ENCODE measurements at places on chromosomes 13 and 19.

- DNase-seq: peak; percentile 6
Measured at GRCh38 chr13:37954191-37954590, 84.6 kb upstream of the TRPC4 start.

- no peak for DNase-seq
Measured at GRCh38 chr13:93953841-93954240, 525.6 kb downstream of the DCT start.

DNA sequence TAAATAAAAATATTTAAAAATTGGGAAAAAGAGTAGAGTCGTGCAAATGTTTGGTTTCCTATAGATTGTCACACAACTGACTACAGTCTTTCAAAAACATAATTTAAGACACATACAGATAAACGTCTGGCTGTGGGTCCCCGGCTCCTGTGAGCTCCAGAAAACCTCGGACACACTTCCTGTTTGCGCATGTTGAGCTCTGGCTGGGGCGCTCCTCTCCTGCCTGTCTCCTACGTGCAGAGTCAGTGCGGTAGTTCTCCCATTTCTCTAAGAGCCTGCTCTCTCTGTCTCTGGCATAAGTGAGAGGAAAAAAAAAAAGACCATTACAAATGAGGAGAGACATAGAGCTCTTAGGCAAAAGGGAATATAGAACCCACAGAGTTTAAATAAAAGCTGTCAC, 128.2 kb upstream of the OBI1 start:
- DNase-seq: no peak

DNA sequence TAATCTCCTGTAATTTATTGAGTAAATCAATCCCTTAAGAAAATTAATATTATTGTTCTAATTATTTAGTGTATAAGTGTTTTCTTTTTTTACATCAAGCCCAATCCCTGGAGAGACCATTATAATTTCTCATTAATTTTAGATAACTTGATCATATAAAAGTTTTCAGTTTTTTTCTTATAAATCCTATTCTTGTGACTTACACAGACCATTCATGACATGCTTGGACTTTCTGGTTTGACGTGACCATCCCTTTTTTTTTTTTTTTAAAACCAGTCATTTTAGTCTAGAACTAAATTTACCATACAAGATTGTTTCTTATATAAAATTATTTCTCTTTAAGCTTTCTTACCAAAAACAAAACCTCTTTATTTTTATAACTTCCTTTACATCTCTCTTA, 5.4 kb upstream of the MTRF1 start:
- DNase-seq: no peak

GRCh38 chr19:35088131-35088913, 27.3 kb upstream of the FXYD3 start:
- DNase-seq: peak; percentile 12

DNA sequence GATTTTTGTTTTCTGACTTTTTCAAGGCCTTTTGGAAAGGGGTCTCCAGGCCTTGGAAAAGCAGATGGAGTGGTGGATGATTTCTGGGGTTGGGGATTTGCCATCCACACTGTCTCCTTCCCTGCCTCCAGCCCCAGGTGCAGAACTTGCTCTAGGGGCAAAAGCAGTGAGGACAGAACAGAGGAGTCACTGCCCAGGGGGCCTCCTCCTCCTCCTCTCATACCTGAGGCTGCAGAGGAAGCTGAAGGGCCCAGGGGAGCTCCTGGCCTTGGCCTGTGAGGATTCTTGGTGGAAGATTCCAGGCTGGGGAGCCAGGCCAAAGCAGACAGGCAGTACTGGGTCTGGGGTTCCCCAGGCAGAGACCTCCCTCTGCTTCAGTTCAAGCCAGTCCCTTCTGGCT, 52.3 kb upstream of the URI1 start:
- DNase-seq: no peak

- DNase-seq: no peak
Measured at GRCh38 chr13:47705185-47705584, 295.9 kb downstream of the SUCLA2 start.

- peak; percentile 92 for DNase-seq
Measured at GRCh38 chr13:73399347-73400216, 340.8 kb downstream of the KLF5 start.

GRCh38 chr19:41439441-41440222, at the start of gene DMAC2:
Gene DMAC2 (minus strand): TSS chr19:41439912. CDS start chr19:41439899, 13 bp downstream.
- DNase-seq: peak; percentile 97

DNA sequence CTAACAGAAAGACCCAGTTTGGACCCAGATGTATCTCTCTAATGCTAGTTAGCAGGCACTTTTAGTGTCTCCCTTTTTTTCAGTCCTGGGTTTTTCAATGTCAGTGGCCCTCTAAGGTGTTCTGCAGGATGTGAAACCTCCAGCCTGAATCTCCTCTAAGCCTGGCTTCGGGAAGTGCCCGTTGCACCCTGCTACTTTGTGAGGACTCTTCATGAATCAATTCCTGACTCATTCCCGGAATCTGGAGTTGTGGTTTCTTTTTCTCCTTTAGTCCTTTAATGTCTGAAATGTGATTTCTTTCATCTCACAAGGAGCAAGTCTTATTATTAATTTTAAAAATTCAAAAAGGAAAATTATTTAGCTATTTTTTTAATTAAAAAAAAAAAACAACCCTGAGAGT, 116.0 kb downstream of the ZNF536 start:
- no peak for DNase-seq

DNA sequence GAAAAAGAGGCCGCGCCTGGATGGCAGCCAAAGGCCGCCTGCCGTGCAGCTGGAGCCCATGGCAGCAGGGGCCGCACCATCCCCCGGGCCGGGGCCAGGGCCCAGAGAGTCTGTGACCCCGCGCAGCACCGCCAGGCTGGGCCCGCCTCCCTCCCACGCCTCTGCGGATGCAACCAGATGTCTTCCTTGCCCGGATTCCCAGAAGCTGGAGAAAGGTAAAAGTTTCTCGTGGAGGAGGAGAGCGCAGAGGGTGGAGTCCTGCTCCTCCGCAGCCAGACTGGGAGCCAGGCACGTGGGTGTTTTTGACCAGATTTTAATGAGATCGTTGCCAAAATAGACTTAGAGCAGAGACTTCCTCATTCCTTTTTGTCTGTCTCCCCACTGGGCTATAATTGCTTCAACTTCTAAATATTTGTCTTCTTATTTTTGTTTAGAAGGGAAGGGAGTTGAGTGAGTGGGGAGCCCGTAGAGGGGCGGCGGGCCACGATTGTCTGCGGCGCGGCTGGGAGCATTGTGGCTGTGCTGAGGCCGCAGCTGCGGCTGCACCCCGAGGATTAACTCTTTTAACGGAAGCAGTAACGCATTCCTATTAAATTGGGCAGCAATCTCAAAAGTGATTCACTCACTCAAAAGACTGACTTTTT, 22.8 kb upstream of the NDUFS7 start:
- DNase-seq: no peak

DNA sequence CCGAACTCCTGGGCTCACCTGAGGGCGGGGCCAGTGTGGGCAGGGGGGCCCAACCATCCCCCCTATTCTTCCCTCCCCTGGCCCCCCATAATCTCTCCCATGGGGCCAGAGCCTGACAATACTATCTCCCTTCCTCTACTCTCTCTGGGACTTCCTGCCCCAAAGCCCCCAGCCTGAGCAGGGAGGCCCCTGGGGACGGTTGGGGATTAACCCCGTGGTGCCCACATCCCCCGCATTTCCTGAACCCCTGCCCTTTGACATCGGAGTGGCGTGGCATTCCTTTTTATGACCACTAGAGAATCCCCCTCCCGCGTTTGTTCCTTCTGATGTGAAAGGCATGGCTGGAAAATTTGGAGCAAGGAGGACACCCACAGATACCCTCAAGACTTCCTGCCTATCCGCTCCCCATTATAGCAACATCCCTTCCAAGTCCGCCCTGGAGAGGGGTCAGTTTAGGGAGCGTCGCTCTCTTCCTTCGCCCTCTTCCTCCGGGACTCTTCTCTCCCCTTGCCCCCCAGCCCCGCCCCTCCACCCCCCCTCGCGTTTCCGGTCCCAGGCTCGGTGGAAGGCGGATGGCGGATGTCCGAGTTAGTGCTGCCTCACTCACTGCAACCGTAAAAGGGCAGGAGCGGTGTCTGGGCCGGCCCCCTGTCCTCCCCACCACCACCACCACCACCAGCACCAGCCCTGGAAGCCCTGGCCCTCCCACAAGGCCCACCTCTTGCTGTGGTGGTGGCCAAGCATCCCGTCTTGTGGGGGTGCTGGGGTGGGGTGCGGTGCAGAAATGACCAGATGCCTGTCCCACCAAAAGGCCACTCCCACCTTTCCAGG, 1.8 kb downstream of the VASP start:
- DNase-seq: no peak

DNA sequence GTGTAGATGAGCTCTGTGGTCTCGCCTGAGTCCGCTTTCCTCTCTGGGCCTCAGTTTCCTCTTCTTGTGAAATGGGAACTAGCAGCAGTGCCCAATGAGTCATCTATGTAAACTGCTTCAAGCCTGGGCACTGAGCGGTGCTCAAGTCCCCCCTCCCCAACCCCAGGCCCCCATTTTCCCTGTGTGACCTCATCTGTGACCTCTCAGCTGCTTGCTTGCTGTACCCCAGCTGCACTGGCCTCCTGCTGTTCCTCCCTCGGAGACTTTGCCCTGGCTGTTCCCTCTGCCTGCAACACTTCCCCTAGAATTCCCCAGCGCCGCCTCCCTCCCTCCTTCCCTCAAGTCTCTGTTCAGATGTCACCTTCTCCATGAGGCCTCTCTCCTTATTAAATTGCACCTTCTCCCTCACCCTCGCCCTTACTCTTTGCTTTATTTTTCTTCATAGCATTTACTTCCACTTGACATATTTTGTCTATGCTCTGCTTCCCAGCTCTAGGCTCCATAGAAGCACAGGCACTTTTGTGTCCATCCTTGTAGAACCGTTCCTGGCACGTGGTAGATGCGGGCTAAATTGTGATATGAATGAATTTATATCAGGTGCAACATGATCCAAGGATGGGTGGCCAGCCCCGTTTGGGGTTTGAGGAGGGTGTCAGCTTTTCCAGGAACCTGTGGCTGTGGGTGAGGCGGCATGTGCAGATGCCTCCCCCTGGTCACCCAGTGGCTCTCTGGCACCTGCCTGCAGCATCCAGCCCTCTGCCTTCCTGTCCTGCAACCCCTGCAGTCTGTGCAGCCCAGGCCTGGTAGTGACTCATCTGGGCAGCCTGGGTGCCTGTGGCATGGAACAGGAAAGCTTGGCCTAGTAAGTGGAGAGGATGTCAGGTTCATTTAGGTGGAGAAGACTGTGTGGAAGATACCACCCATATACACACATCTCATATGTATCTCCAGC, 26.3 kb downstream of the SIPA1L3 start:
- no peak for DNase-seq

- no peak for DNase-seq
Measured at GRCh38 chr13:78022164-78022877, 103.7 kb upstream of the EDNRB start.

GRCh38 chr13:94992036-94992960, 280.0 kb upstream of the SOX21 start:
- DNase-seq: no peak

DNA sequence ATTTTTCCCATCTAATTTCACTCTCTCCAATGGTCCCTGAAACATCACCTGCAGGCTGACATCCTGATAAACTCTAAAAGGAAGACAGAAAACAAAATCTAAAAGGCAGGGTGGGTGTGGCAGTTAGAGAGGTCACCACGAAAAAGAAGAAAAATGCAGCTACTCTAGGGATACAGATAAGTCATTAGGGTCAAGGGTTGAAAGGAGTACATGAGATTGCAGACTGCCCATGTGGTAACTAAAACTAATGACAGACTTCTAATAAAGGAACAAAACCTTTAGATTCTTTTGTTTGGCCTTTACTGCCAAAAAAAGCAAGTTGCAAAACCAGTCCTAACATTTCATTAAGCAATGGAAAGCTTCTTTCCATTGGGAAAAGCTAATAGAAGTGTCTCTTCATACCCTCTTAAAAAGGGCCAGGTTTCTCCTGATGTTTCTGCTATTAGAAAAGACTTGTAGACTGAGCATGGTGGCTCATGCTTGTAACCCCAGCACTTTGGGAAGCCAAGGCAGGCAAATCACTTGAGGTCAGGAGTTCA, 31.0 kb downstream of the THSD1 start:
- no peak for DNase-seq

DNA sequence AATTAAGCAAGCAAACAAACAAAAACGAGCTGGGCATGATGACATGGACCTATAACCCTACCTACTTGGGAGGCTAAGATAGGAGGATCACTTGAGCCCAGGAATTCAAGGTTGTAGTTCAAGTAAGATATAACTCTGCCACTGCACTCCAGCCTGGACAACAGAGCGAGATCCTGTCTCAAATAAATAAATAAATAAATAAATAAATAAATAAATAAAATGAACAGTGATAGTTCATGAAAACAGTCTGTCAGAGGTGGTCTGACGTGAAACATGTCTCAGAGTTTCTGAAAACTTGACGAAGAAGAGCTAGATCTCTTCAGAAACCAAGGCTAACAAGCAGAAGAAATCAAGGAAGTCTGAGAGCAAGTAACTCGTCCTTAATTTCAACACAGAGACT, 188.8 kb upstream of the GPC6 start:
- no peak for DNase-seq

DNA sequence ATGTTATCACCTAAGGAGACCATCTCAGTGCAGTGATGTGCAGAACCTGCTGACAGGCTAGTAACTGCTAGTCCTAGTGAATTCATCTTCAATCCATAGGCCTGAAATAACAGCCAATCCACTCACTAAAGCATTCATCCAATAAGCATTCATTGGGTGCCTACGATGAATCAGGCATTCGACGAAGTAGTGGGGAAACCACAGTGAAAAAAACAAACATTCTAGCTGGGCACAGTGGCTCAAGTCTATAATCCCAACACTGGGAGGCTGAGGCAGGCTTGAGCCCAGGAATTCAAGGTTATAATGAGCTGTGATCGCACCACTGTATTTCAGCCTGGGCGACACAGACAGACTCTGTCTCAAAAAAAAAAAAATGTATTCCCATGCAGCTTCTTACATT, 135.6 kb downstream of the RNF17 start:
- DNase-seq: no peak

DNA sequence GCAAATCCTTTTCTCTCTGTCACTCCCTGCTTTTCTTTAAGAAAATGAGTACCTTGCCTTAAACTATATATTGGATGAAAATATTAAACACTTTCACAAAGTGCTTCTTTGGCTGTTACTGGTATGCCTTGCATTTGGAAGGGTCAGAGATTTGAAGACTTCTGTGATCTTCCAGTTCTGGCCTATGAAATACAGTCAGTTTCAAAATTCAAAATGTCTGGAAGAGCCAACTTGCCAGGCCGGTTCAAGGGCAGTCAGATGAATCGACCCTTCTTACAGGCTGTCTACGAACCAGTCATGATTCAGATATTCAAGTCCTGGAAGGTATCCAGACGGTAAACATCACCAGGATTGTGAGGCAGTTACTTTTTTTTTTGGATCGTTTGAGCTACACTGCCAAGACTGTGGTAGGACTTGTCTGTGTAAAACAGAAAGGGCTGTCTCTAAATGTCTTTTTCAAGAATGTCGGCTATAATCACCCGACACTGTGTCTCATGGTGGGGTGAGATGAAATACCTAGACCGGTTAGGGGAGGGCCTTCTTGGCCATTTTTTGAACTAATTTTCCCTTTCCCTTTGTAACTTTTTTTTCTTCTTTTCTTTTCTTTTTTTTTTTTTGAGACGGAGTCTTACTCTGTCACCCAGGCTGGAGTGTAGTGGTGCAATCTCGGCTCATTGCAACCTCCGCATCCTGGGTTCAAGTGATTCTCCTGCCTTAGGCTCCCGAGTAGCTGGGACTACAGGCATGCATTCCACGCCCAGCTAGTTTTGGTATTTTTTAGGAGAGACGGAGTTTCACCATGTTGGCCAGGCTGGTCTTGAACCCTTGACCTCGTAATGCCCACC, 11.2 kb downstream of the ACTN4 start:
- DNase-seq: peak; percentile 95

- DNase-seq: peak; percentile 85
Measured at GRCh38 chr19:41144403-41144802, 30.2 kb downstream of the CYP2F1 start.
